ENCODE measurements at places on chromosomes 3 and 15. TPM values are rescaled to one million over a fixed set of nuclear protein-coding genes. Genes with fewer than 3 reads are reported as not detected.

The ILDR1 gene
- total RNA-seq, result 0.68 TPM

The PLA2G4E gene
- total RNA-seq, result not detected

The SAMD7 gene
- not detected for total RNA-seq

The PARP3 gene
- 1.3 TPM for total RNA-seq

The YEATS2 gene
- total RNA-seq, result 37.7 TPM

The GPR149 gene
- total RNA-seq, result not detected

The SPSB4 gene
- total RNA-seq, result 6.0 TPM

The CTDSPL gene
- 21.3 TPM for total RNA-seq

The WNT7A gene
- total RNA-seq, result not detected

The HIGD2B gene
- not detected for total RNA-seq

The COL6A5 gene
- 0.04 TPM for total RNA-seq

The PARP15 gene
- total RNA-seq, result 0.18 TPM

The PROS1 gene
- 1.3 TPM for total RNA-seq

The RPP25 gene
- total RNA-seq, result 12.6 TPM

The KCNAB1 gene
- 5.2 TPM for total RNA-seq

The GPR27 gene
- 17.7 TPM for total RNA-seq

The UBE2E2 gene
- total RNA-seq, result 38.6 TPM

The ZXDC gene
- total RNA-seq, result 26.9 TPM

The RHO gene
- not detected for total RNA-seq

The SI gene
- not detected for total RNA-seq

The CCDC14 gene
- total RNA-seq, result 58.1 TPM

The FURIN gene
- total RNA-seq, result 35.1 TPM

The C3orf49 gene
- total RNA-seq, result not detected

The USP19 gene
- total RNA-seq, result 68.9 TPM

The BOC gene
- 4.0 TPM for total RNA-seq

The GUCA1C gene
- total RNA-seq, result not detected

The SLC22A14 gene
- not detected for total RNA-seq

The PPM1L gene
- total RNA-seq, result 7.9 TPM

The NR1I2 gene
- total RNA-seq, result not detected

The FBXO40 gene
- total RNA-seq, result 0.15 TPM

The ZMYND10 gene
- 0.61 TPM for total RNA-seq

The ESYT3 gene
- 6.3 TPM for total RNA-seq

The PLA2G4D gene
- 0.33 TPM for total RNA-seq

The CYP8B1 gene
- not detected for total RNA-seq

The PP2D1 gene
- total RNA-seq, result not detected

The DNAJA4 gene
- total RNA-seq, result 0.35 TPM

The SLC6A1 gene
- not detected for total RNA-seq

The ARNT2 gene
- total RNA-seq, result 9.5 TPM

The ALDH1A2 gene
- 0.72 TPM for total RNA-seq

Measured in H9 (cell line).